ENCODE measurements at places on chromosomes 1 and 21.

- DNase-seq, result no peak
- peaks cover 8% of the 10 kb centered on the region for H3K4me1 ChIP-seq
- no peaks in the 10 kb centered on the region for H3K36me3 ChIP-seq
- H3K4me3 ChIP-seq, result no peak overlapping the region
Measured at GRCh38 chr1:198445872-198446271, 94.6 kb downstream of the ATP6V1G3 start.

GRCh38 chr1:89527750-89528381 is 3.2 kb downstream of the LRRC8B start:
- H3K4me1 ChIP-seq, result peaks cover 13% of the 10 kb centered on the region
- H3K36me3 ChIP-seq, result no peaks in the 10 kb centered on the region
- no peak for DNase-seq
- H3K27me3 ChIP-seq, result no peaks in the 10 kb centered on the region
- H3K27ac ChIP-seq, result no peak overlapping the region

DNA sequence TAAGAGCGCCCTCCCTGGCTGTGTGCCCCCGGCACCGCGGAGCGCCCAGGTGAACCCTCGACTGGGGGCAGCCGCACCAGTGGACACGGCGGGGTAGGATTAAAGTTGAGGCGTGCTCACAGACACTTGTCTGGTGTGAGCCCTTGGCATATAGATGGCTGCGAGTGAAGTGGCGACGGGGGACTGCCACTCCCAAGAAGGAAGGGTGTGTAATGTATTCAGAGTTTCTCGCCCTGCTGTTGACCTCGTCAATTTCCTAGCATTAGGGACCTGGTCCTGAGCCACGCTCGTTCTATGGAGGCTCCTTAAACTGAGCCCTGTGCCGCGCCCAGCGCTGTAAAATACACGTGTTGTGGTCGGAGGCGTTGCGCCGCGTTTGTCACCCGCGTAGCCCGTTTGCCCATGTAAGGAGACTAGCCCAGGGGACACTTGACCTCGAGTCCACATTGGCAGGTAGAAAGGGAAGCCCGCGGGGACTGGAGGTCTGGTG is 554 bp downstream of the EVA1C start:
- no peak overlapping the region for H3K4me3 ChIP-seq
- no peaks in the 10 kb centered on the region for H3K36me3 ChIP-seq
- no peak overlapping the region for H3K27ac ChIP-seq
- H3K4me1 ChIP-seq, result no peaks in the 10 kb centered on the region

DNA sequence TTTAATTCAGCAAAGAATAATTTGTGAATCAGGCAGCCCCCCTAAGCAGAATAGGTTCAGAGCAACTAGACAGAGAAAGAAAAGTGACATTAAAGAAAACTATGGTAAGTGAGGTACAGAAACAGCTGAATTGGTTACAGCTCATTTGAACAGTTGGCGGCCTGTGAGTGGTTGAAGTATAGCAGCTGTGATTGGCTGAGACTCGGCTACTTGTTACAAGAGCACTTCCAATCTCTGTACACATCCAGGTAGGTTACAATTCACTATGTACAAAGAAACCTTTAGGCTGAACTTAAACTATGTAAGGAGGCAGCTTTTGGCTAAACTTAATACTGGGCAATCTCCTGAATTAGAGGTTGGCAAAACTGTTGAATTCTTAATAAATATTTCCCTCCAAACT is 171.1 kb upstream of the LHX8 start:
- H3K4me1 ChIP-seq, result no peaks in the 10 kb centered on the region
- H3K27me3 ChIP-seq, result no peaks in the 10 kb centered on the region
- no peak overlapping the region for H3K4me3 ChIP-seq
- no peak for DNase-seq
- H3K27ac ChIP-seq, result no peak overlapping the region

GRCh38 chr1:10415211-10415930 is 14.9 kb upstream of the CENPS start:
- peaks cover 18% of the 10 kb centered on the region for H3K36me3 ChIP-seq
- H3K27ac ChIP-seq, result no peak overlapping the region
- no peak for DNase-seq
- H3K4me1 ChIP-seq, result no peaks in the 10 kb centered on the region

GRCh38 chr1:119266858-119267257 is 101.7 kb upstream of the HAO2 start:
- H3K4me1 ChIP-seq, result no peaks in the 10 kb centered on the region
- no peaks in the 10 kb centered on the region for H3K27me3 ChIP-seq
- H3K27ac ChIP-seq, result no peak overlapping the region
- no peak overlapping the region for H3K4me3 ChIP-seq
- DNase-seq, result no peak

DNA sequence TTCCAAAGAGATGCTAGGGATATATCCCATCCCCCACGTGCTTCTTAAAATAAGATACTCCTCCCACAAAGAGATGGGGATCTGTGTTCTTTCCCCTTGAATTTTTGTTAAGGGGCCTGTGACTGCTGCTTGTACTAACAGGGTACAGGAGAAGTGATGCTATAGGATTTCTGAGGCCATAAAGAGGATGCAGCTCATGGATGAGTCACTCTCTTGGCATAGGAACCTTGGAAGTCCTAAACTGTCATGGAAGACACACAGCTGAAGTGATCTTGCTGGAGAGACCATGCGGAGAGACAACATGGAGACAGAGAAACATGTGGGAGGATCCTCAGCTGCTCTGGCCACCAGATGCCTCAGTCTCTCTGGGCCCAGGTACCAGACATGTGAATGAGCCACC is 157.2 kb downstream of the S1PR1 start:
- no peaks in the 10 kb centered on the region for H3K27me3 ChIP-seq
- H3K4me3 ChIP-seq, result no peak overlapping the region
- no peak overlapping the region for H3K27ac ChIP-seq
- no peaks in the 10 kb centered on the region for H3K36me3 ChIP-seq
- H3K4me1 ChIP-seq, result no peaks in the 10 kb centered on the region

DNA sequence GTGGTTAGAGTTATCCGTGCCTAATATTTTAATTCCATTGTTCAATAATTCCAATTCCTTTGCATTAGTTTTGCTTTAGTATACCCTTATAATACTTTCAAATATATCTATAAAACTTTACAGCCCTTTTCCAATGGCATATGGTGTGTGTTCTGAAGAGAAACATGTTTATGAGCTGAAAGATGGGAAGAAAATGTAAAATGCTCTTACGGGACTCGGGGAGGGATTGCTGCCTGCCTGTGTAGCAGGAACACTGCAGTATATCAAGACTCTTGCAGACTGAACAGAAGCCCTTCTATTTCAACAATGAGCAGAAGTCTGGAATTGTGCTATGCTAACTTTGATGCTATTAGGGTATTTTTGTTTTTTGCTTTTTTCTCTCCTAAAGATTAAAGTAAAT is 406.8 kb downstream of the PTBP2 start:
- H3K36me3 ChIP-seq, result no peaks in the 10 kb centered on the region
- H3K27ac ChIP-seq, result no peak overlapping the region
- DNase-seq, result no peak
- no peak overlapping the region for H3K4me3 ChIP-seq
- no peaks in the 10 kb centered on the region for H3K27me3 ChIP-seq
- H3K4me1 ChIP-seq, result no peaks in the 10 kb centered on the region

GRCh38 chr1:30672661-30673060 is 50.7 kb downstream of the MATN1 start:
- no peaks in the 10 kb centered on the region for H3K36me3 ChIP-seq
- no peak overlapping the region for H3K4me3 ChIP-seq
- H3K4me1 ChIP-seq, result no peaks in the 10 kb centered on the region
- H3K27ac ChIP-seq, result no peak overlapping the region

DNA sequence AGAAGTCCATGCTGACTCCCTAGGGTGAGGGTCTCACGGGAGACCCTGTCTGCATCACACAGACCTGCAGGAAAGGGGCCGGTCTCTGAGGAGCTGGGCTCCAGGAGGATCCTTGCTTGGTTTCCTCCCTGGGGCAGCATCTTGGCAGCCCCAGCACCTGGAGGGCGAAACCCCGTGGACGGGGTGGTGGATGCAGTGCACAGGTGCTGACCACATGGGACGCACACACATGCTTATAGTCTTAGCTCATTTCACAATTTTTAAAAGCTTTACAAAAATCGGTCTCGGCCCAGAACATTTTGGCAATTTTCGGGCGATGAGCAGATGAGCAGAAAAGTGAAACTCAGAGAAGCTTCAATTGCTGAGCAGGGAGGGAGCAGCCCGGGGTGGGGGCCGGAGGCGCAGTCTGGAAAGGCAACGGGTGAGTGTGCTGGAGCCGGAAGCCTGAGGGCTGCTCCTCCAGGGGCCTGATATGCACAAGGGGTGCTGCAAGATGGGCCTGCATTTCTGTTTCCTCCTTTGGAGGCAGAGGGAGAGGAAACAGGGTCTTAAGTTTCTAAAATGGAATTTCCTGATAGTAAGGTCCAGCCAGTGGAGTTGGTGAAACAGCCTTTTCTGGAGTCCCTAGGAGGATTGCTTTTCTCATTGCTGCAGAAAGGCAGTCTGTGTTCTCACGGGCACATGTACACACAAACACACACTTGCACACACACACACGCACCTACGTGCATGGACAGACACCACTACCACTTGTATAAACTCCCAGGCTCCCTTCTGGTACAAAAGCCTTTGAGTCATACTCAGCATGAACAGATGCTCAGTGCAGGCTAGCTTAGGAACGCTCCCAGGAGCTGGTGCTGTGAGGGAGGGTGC is 60.6 kb downstream of the SCCPDH start:
- H3K36me3 ChIP-seq, result no peaks in the 10 kb centered on the region
- no peak overlapping the region for H3K27ac ChIP-seq
- no peak overlapping the region for H3K4me3 ChIP-seq
- DNase-seq, result no peak

DNA sequence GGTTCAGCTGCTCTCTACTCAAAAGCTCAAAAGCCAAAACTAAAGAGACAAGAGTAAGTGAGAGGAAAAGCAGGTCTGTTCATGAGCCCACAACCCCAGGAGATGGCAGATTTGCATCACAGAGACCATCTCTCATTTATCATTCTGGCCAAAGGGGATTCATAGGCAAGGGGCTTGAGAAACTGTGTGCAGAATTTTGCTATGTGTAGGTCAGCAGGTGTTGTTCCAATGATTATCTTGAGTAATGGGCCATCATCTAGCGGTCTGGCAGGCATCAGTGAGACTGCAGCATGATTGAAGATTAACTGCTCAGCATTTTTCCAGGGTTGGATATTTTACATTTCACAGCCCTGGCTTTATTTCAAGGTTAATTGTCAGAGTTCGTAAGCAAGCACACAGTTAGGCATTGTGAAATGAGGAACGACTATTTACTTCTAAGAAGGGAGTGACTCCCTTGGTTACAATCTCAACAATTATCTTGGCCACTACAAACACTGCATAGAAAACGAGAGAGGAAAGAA is 1204.6 kb upstream of the TMPRSS15 start:
- no peak for DNase-seq
- H3K27me3 ChIP-seq, result no peaks in the 10 kb centered on the region
- no peaks in the 10 kb centered on the region for H3K36me3 ChIP-seq
- H3K4me1 ChIP-seq, result no peaks in the 10 kb centered on the region
- no peak overlapping the region for H3K27ac ChIP-seq

DNA sequence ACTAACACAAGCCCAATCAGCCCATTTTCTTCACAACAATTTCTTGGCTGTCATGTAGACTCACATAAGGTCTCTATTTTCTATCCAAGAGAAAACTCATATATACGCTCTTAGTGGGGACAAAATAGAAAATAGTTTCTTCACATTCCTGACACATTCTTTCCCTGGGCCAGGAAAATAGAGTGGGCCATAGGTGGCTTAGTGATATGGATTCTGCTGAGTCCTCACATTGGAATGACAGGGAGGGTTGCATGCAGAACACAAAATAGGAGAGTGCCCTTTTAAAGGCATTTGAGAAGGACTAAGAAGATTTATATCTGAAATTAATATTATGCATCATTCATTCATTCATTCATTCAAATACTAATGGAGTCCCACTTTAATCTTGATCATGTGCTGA is 207.7 kb downstream of the LYPLAL1 start:
- H3K36me3 ChIP-seq, result no peaks in the 10 kb centered on the region
- no peaks in the 10 kb centered on the region for H3K27me3 ChIP-seq
- H3K4me1 ChIP-seq, result no peaks in the 10 kb centered on the region
- no peak overlapping the region for H3K27ac ChIP-seq

DNA sequence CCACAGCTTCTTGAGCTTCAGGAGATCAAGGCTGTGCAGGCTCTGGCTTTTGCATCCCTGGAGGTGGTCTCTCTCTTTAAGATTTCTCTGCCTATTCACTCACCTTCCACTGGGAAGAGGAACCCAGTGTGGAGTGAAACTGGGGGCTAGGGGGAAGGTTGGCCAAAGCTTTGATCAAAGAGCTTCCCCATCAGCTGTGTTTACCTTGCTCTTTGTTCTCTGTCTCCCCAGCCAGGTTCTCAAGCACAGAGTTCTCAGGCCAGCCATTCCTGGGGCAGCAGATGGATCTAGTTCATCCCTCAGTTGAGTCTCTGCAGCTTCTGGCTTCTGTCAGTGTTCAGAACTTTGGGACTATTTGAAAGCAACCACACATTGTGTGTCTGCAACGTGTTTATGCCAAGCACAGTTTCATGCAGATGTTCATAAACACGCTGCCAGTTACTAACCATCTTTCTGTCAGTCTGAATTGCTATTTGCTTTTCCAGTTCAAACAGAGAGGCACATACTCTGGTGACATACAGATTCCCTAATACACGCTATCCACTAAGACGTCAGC is 17.2 kb upstream of the MRPS14 start:
- no peak overlapping the region for H3K27ac ChIP-seq
- no peak for DNase-seq
- H3K4me3 ChIP-seq, result no peak overlapping the region
- no peaks in the 10 kb centered on the region for H3K36me3 ChIP-seq

All from MM.1S (cell line).